IMR-90 (cell line): ENCODE measurements at places on chromosomes 4 and X. TPM values are rescaled to one million over a fixed set of nuclear protein-coding genes. Genes with fewer than 3 reads are reported as not detected.

- DNase-seq: no peak
These were observed 3.4 kb upstream of the SLC39A8 start for GRCh38 chr4:102348701-102349100.

DNA sequence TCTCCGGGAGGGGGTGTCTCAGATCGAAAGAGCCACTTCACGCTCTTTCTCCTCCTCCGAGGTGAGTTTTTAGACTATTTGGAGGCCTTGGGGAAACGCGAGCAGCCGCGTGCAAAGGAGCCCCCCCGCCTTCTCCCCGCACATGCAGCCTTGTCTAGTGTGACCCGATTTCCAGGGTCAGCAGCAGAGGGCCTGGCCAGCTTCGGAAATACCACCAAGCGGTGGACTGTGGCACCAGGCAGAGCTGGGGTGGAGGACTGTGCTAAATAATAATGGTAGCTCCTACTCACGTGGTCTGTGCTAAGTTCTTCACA lies 79.3 kb upstream of the BCOR start:
- DNase-seq: no peak

- no peak for DNase-seq
These were observed 6.6 kb downstream of the CLRN2 start for GRCh38 chr4:17521595-17521994.

GRCh38 chr4:163221467-163221866 lies 54.8 kb upstream of the NAF1 start:
- DNase-seq: no peak

- DNase-seq: no peak
These were observed 425.0 kb downstream of the MID1IP1 start for GRCh38 chrX:39226251-39226650.

DNA sequence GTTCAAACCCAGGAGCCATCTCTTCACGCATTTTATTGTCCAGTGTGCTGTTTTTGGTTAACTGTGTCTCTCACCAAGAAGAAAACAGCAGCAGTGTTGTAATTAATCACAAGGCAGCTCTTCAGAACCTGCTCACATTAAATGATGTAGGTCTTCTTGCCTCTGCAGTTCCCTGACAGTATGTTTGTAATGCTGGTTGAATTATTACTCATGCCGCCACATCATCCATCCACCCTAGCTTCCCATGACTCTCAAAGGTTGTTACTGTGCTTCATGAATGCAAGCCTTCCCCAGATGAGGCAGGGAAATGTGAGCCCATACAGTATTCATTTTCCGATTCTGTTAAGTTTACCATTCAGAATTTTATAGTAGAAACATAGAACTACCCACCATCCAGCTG lies 17.4 kb downstream of the TLR10 start:
- peak; percentile 80 for DNase-seq

DNA sequence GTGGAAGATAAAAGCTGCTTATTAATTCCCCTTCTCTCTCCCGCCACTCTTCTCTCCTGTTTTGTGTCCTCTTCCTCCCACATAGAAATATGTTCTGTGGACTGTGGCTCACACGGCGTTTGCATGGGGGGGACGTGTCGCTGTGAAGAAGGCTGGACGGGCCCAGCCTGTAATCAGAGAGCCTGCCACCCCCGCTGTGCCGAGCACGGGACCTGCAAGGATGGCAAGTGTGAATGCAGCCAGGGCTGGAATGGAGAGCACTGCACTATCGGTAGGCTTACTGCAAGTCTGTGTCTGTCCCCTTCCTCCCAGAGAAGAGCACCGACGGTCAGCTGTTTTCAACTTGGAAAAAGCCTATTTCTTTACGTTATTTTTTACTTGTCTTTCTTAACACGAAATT lies 229.1 kb downstream of the DCTD start:
- DNase-seq: no peak

DNA sequence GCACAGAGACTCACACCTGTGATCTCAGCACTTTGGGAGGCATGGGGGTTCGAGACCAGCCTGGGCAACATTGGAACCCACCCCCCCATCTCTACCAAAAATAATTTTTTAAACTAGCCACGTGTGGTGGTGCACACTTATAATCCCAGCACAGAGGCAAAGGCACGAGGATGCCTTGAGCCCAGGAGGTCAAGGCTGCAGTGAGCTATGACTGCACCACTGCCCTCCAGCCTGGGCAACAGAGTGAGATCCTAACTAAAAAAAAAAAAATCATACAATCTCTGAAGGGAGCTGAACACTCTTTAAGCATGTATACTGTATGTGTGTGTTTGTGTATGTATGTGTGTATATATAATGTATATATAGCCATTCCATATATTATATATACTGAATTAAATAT lies 2.5 kb upstream of the PRKX start:
- DNase-seq: no peak

DNA sequence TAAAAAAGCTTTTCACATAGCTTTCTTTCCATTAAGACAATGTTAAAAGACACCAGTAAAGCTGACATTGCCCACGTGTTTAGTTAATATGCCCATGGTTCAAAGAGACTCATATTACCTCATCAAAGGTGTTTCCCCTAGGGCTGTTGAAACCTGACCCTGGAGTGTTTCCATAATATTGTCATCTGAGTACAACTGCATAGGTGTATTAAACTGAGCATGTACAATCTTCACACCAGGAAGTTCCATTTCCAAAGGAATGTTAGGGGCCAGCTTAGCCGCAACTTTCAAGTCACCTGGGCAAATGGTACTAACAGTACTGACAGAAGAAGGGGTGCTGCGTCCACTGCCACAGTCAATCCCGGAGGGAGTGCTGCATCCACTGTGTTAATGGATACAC lies 27.1 kb downstream of the PDLIM3 start:
- no peak for DNase-seq

GRCh38 chr4:100494166-100494565 lies 23.7 kb downstream of the EMCN start:
- peak; percentile 35 for DNase-seq

GRCh38 chr4:105631818-105632400 lies 76.6 kb downstream of the INTS12 start:
- no peak for DNase-seq

Gene PRDM5
- total RNA-seq: 10.8 and 12.8 TPM in 2 replicates

Gene ARHGAP6
- total RNA-seq: 1.1 and 1.8 TPM in 2 replicates

Gene STAG2
- total RNA-seq: 71.2 and 94.4 TPM in 2 replicates

Gene MAGEA3
- not detected in 2 replicates for total RNA-seq

Gene CD38
- total RNA-seq: not detected in 2 replicates

Gene NMU
- not detected in 2 replicates for total RNA-seq

Gene SLC34A2
- total RNA-seq: not detected in 2 replicates

Gene CCDC110
- 0.90 and 1.4 TPM in 2 replicates for total RNA-seq
